CD4-positive, alpha-beta T cell treated with Interleukin-4 for 4 hours (primary cell): ENCODE measurements at places on chromosomes 7 and 10.

- no peak for DNase-seq
Observed at GRCh38 chr7:131076032-131076431, 251.6 kb upstream of the MKLN1 start.

DNA sequence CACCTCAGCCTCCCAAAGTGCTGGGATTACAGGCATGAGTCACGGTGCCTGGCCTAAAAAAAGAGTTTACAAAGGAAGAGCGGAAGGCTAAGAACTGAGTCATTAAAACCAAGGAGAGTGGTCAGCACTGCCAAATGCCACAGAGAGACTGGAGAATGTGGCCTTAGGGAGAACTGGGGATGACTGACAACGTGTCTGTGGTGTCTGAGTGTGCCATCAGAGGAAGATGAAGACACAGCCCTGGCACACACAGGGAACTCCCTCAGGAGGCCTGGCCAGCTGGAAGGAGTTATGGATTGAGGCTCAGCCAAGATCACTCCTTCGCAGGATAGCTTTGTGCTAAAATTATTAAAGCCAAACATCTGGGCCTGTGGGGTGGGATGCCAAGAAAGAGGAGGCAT is 3.9 kb upstream of the INA start:
- DNase-seq: no peak

DNA sequence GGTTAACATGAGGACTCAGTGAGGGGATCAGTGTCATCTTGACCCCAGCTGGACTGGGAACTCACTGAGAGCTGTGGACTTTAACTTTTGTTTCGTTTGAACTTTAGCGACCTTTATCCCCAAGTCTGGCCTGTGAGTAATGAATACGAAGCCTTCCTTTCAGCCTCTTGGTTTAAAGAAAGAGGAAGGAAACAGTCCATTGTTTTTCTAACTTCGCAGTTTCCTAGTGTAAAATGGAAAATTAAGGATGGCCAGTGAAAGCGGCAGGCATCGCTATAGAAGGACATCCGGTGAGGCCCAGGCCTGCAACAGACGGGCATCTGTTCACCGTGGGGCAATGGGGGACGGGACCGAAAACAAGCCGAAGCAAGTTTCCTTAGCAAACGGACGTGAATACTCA is 44.1 kb upstream of the ADO start:
- no peak for DNase-seq

DNA sequence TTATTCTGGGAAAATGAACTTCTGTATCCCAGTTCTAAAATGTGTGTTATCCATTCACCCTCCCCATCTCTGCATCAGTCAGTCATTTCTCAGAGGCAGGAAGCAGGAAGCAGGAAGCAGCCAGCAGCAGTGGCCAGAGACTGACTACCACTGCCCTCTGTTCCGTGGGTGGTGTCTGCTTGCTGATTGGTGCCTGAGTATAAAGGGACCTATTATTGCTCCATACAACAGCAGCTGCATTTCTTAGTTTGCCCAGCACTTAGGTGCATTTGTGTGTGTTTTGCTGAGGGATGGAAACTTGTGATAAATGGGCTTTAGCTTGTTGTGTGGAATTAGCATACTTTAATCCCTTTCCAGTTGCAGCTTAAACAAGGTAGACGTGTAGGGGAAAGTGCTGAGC is 582.2 kb downstream of the SORCS1 start:
- DNase-seq: no peak

- DNase-seq: no peak
Observed at GRCh38 chr7:1950066-1950451, 280.0 kb downstream of the ELFN1 start.

DNA sequence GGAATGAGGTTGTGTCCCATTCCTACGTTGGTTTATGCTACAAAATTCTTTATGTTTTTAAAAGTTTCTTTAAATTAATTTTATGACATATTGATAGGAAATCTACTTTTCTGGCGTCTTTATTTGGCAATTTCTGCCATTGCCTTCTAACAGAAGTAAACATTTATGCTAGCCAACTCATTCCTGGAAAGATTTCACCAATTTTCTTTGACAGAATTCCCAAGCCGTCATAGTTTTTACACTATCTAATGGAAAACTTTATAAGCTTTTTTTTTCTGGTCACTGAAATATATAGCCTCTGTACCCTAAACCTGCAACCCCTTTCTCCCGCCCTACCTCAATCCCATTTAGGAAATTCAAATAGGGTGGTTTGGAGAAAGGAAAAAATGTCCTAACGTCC is 6.1 kb upstream of the TCAF1 start:
- no peak for DNase-seq

- DNase-seq: no peak
Observed at GRCh38 chr10:3502673-3503072, 282.3 kb downstream of the KLF6 start.

GRCh38 chr10:10038348-10038747 is 979.3 kb upstream of the CELF2 start:
- DNase-seq: no peak

DNA sequence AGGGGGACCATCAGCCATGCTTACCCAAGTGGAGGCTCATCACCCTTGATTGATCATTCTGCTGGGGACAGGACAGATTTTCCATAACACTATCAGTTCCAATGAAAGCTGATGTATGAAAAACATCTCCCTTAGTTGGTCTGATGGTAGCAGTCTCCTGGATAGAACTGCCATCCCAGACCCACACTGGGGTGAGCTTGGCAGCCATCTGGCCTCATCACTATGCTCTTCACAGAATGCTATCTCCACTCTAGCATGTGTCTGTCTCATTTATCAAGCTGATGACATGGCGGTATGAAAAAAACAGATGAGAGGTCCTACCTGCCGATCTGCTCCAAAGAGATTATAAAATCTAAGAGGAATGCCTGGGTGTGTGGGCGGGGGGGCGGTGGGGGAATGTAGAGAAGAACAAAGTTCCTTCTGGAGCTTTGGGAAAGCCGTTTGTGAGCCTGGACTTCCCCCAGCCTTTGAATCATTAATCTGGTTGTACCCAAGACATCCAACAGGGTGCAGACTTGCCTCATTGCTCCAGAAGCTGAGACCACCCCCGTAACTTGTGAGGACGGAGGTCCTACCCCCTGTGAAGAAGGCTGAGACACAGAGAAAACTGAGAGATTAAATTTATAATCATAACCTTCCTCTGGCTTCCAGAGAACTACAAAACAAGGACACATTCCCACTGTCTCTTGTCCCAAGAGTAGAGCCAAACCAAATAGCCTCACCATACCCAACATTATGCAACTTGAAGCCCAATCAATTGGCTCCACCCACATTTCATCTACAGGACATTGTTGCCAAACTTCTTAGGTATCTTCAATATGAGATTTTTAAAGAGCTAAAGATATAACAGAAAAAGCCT is 340.8 kb downstream of the KCNMA1 start:
- no peak for DNase-seq

DNA sequence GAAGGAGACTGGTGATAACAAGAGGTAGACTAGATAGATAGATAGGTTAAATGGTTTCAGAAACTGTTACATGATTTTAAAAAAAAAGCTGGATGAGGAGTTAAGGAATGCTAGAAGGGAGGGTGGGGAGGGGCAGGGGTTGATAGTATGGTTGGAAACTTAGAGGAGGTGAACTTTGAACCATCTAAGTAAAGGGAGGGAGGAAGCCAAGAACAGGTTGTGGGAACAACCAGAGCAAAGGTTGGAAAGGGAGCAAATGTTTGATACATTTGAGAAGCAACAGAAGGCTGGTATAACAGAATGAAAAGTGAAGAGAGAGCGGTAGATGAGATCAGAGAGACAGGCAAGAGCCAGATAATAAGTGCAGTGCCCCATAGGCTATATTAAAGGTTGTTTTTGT is 224.8 kb downstream of the FOXP2 start:
- DNase-seq: no peak

DNA sequence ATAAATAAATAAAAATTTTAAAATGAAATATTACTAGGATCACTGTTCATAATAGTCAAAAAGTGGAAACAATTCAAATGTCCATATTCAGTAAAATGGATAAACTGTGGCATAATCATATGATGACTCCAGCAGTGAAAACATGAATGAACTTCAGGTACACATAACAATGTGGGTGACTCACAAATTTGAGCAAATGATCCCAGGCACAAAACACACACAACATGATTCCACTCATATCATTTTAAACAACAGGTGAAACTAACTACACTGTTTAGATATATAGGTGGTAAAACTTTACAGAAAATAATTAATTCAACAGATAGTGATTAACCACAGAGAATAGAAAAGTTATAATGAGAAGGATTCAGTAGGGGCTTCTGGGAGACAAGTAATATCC is 14.7 kb upstream of the SAMD8 start:
- DNase-seq: no peak

DNA sequence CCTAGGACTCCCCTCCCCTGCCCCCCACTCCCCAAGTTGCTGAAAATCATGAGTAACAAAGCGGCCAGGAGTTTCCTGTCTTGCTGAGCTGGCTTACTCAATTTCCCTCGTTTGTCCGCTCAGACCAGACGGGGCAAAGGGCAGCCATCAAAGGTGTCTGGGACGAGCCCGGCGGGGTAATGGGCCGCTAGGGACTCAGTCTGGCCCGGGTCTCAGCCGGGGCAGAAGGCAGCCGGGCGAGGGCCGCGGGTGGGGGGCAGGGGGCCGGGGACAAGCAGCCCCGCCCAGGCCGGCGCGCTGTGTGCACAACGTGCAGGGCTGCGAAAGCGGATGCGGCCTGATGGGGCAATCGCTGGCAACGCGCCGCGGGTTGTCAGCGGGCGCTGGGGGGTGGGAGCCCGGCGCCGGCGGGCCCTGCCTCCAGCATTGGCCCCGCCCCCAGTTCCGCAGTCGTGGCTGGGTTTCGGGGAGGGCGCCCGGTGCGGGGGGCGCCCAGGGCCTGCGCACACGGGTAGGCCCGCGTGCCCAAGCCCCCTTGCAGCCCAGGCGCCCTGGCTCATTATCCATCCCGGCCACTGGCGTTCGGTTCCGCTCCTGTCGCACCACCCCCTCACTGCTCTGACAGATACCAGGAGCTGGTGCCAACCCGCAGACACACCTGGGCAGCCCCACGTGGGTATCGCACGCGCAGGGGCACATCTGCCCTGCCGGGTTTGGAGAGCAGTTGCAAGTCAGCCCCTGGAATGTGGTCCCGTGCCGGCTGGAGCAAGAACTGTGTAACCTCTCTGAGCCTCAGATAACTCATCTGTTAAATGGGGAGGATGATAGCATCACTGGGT is 35.1 kb downstream of the DNAJB12 start:
- peak; percentile 79 for DNase-seq

- no peak for DNase-seq
Observed at GRCh38 chr10:114303556-114303955, 64.5 kb downstream of the VWA2 start.

- DNase-seq: no peak
Observed at GRCh38 chr10:22752272-22752889, 38.0 kb upstream of the PIP4K2A start.

DNA sequence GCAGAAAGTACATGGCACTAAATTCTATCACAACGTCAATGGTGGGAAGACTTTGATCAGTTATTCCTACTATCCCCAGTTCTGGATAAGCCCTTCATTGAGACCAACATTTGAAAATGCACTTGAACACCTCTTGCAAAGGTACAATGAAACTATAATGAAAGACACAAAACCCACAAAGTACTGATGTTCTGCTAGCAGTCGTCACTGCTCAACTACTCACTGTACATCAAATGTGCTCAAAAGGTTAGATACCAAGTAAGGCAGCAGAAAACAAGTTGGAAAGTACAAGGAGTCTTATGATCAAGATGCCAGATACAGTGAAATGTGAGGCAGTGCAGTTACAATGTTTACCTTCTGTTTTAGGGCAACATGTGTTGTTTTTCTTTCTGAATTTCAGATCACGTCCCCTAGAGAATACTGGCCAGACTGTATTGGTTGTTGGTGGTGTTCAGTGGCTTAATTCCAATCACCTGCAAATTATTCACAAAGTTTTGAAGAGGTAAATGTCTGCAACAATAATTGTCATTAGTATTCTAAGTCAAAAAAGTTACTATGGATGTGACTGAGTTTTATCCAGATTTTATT is 62.4 kb upstream of the WNT16 start:
- DNase-seq: no peak

- no peak for DNase-seq
Observed at GRCh38 chr10:125231116-125231812, 70.9 kb upstream of the CTBP2 start.

GRCh38 chr10:45817130-45817859 is 30.0 kb downstream of the AGAP4 start:
- no peak for DNase-seq

DNA sequence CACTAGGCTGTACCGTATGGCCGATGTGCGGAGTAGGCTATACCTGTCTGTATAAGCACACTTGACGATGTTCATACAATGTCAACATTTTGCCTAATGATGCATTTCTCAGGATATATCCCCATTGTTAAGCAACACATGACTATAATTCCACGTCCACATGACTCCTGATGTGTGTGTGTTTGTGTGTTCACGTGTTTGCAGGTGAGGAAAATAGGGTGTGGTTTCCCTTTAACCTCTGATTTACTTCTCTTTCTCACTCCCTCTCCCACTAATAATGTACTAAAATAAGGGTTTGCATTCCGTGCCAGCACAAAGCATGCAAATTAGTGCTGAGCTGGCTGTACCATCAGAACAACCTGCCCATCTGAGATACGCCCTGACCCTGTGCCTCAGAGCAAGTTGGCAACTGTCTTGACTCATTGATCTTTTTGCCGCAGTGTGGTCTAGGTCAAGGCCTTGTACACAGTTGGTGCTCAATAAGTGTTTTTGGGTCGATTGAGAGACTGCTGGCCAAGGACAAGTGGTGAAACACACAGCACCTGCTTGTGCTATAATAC is 64.6 kb upstream of the DOCK1 start:
- no peak for DNase-seq

GRCh38 chr7:99720800-99721595 is 14.0 kb downstream of the CYP3A7 start:
- DNase-seq: no peak

- DNase-seq: no peak
Observed at GRCh38 chr7:73749931-73750776, 11.6 kb upstream of the ABHD11 start.

DNA sequence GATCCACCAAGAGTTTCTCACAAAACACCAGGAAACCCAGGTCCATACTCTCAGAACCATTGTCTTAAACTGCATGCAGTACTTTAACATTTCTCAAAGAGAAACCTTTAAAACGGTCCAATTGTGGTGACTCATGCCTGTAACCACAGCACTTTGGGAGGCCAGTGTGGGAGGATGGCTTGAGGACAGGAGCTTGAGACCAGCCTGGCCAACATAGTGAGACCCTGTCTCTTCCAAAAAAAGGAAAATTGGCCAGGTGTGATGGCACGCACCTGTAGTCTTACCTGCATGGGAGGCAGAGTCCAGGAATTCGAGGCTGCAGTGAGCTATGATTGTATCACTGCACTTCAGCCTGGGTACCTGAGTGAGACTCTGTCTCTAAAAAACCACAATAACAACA is 97.5 kb upstream of the OIT3 start:
- DNase-seq: no peak

DNA sequence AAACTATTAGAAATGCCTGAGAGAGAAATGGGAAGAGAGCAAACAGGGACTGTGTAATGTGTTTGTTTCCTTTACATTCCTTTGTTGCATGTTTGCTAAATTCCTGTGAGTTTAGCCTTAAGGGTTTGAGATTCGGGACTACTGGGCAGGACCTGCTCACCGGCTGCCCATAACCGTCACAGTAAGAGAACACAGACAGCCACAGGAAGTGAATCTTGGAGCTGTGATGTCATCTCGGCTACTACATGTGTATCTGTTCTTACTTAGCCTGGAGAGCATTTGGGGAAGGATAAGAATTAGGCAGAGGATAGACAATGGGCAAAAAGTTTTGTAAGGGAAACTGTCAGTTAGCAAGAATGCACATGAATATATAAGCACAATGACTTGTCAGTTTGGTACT is 485.1 kb upstream of the KLF6 start:
- no peak for DNase-seq

GRCh38 chr10:45076891-45077290 is 76.2 kb downstream of the ZNF22 start:
- no peak for DNase-seq
